ENCODE measurements at places on chromosomes 13 and 19.

- DNase-seq: peak; percentile 48
These were observed 21.1 kb downstream of the ZNF473 start for GRCh38 chr19:50046649-50047503.

DNA sequence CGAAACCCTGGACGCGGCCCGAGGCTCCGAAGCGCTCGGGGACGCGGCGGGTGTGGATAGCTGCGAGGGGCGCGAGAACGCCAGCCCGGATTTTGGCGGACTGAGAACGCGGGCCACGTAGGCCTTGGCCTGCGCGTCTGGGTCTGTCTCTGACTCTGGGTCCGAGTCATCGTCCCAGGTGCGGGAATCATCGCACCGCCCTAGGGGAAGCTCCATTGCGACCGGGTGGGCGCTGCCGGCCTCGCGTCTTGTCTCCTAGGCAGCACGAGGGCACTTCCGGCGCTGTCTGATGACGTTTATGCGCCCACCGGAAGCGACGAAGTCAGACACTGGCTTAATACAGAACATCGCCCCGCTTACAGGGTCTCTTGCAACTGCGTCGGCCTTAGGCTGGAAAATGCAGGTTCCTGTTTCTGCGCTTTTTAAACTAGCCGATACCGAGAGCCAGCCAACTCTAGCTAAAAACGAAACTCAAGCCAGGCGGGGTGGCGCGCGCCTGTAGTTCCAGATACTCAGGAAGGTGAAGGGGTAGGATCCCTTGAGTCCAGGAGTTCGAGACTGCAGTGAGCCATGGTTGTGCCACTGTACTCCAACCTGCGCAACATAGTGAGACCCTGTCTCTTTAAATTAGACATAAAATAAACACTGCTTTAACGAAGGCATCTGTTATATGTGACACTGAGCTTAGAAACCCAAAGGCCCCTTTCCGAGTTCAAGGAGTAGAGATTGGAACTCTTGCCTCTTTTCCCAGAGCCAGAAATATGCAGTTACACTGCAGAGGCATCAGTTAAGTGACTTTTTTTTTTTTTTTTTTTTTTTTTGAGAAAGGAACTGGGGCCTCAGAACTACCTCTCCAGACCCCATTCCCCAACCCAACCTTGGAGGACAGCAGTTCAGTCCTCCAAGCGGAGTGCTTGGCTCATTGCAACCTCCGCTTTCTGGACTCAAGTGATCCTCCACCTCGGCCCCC lies at the start of gene FBXW9:
TSS of gene FBXW9 (minus strand) at position 266 of the 970 bp plus-strand sequence. CDS start at position 216, 50 bp downstream.
- peak; percentile 97 for DNase-seq

GRCh38 chr19:7831452-7831851 lies 1.4 kb downstream of the EVI5L start:
- no peak for DNase-seq

GRCh38 chr13:52925251-52925650 lies 76.8 kb upstream of the PCDH8 start:
- DNase-seq: no peak

GRCh38 chr19:35375505-35376307 lies 4.8 kb downstream of the GPR42 start:
- DNase-seq: no peak
